ENCODE measurements at places on chromosomes 12 and 14.

DNA sequence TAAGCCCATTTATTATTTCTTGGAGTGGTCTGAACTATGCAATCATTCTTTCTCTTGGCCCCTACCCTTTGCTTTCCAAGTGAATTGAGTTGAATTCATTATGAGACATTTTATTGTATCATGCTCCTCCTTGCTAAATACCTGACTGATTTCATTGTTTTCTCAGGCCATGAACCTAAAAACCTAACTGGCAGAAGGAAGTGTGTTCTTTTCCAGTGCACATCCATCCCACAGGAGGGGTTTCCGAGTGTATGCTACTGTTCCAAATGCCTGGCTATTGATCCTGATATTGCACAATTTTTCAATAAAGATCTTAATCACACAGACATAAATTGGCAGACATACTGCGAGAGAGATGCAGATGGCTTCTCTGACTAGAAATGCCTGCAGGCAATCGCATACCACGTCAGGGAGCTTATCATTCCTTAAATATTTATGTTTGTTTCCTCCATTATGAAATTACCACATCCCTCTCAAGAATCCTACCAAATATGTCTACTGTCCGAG is 162.2 kb upstream of the EGLN3 start:
- DNase-seq = peak; percentile 53

DNA sequence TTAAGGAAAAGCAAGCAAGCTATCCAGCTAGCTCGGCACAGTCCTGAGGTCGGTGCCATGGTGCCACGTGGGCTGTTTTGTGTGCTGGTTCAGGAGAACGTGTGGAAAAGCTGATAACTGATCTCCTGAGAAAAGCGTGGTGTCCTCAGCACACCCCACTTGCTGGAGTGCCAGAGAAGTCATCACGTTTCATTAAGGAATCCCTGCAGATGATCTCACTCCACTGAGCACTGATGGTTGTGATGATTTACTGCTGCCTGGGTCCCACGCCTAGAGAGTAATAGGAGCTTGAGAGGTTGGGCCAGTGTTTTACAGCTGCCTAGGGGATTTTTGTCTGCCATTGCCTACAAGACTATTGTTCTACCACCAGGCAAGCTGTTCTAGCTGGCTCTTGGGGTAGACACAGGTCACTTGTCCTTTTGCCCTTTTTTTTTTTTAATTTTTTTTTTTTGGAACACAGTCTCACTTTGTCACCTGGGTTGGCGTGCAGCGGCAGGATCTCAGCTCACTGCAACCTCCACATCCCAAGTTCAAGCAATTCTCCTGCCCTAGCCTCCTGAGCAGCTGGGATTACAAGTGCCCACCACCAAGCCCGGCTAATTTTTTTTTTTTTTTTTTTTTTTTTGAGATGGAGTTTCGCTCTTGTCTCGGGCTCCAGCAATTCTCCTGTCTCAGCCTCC is 42.3 kb upstream of the EVL start:
- DNase-seq = peak; percentile 77

- DNase-seq = no peak
These were observed 13.6 kb upstream of the OR4Q3 start for GRCh38 chr14:19729763-19730162.

DNA sequence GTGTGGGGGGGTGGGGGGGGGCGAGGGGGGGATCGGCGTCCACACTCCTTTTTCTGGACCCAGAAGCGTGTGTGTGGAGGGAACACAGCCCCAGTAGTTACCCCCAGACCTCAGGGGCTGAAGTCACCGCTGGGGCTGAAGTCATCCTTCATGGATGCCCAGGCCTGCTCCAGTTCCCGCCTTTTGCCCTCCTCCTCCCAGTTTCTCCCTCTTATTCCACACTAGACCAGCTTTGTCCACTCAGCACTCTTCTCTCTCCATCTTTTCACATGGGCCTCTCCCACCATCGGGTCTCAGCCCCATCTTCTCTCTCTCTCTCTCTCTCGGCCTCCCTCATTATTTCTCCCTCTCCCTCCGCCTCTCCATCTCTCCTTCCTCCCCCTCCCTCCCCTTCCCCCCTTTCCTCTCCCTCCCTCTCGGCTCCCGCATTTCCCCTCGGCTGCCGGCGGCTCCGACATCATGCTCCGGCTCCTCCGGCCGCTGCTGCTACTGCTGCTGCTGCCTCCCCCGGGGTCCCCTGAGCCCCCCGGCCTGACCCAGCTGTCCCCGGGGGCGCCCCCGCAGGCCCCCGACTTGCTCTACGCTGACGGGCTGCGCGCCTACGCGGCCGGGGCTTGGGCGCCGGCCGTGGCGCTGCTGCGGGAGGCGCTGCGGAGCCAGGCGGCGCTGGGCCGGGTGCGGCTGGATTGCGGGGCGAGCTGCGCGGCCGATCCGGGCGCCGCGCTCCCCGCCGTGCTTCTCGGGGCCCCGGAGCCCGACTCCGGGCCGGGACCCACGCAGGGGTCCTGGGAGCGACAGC is at the start of gene P3H3:
TSS of gene P3H3 (plus strand) at position 426 of the 799 bp plus-strand sequence. CDS start at position 460, 34 bp downstream.
- peak; percentile 58 for DNase-seq

DNA sequence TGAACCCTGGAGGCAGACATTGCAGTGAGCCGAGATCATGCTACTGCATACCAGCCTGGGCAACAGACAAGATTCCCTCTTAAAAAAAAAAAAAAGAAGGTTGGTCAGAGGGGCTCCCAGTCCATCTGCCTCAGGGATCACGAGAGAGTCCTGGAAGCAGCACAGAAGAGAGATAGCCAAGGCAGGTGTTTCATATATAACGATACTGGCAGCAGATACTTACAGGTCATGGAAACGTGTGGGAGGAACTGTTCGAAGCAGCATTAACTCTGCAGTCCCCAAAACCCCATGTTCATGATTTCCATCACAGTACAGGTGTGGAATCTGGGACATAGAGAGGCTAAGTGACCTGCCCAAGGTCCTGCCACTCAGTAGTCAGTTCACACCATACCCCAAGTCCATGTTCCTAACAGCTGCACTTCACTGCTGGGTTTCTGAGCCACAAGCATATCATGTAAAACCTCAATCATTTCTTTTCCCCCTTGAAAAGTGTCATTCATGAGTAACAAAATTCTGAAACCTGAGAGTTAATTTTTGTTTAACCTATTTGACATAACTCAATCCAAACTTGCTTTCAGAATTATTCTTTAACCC is 16.7 kb downstream of the CDK2AP1 start:
- DNase-seq = no peak

- DNase-seq = no peak
These were observed 39.3 kb downstream of the SRRM4 start for GRCh38 chr12:119020406-119021360.

DNA sequence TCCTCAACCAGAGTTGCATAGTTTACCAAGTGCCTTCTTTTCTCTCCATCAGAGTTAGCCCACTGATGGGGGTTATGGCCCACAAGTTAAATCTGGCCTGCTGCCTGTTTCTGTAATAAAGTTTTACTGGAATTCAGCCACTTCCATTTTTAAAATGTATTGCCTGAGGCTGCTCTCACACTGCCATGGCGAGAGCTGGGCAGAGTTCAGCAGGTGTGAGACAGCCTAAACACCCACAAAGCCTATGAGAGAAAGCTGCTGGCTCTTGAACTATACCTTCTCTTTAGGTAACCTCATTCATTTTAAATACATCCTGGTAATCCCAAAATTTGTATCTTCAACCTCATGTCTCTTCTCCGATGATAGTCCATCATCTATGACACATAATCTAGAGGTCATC is 86.1 kb downstream of the BCL2L14 start:
- DNase-seq = no peak

GRCh38 chr14:103188810-103189480 is 65.7 kb downstream of the TNFAIP2 start:
- DNase-seq = peak; percentile 55

DNA sequence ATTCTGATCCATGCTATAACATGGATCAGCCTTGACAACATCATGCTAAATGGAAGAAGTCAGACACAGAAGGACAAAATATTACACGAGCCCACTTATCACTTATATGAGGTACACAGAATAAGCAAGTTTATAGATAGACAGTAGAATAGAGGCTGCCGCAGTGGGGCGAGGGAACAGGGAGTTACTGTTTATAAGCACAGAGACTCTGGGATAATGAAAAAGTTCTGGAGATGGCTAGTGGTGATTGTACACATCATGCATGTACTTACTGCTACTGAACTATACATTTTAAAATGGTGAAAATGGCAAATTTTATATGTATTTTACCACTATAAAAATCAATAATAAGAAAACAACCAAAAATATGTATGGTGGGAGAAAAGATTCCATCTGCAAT is 95.2 kb upstream of the PSMC1 start:
- DNase-seq = no peak

DNA sequence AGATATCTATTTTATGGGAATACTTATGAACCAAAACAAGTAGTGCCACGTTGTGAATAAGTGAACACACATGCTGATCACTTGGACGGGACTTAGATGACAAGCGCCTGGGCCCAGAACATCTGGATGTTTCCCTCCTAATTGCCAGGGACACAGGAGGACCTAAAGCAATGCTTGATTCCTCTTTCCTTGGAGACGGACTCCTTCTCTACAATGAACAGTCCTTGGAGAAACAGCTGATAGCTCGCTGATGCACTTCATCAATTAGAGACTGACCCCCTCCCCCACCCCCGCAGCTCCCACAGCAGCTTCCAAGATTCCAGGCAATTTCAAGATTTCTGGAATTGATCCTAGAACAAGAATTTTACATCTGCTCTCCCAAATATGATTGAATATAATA is 86.4 kb downstream of the ST8SIA1 start:
- no peak for DNase-seq

GRCh38 chr14:50620341-50620740 is 47.8 kb downstream of the SAV1 start:
- DNase-seq = no peak

DNA sequence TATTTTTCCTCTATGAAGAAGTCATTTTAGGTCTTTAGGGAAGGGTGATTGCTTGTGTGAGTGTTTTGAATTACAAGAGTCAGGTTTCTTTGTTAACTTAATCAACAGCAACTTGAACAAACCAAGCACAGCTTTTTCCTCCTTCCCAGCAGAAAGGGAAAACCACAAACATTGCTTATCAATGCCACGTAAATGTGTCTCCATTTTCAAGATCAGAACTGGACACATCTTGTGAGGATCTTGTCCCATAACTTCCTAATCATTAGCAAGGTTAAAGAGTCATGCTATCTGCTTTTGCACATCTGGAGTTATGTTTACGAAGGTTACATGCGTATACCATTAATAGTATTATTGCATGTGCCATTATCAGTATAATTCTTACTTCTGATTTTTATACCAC is 248.0 kb upstream of the FLRT2 start:
- DNase-seq = no peak

DNA sequence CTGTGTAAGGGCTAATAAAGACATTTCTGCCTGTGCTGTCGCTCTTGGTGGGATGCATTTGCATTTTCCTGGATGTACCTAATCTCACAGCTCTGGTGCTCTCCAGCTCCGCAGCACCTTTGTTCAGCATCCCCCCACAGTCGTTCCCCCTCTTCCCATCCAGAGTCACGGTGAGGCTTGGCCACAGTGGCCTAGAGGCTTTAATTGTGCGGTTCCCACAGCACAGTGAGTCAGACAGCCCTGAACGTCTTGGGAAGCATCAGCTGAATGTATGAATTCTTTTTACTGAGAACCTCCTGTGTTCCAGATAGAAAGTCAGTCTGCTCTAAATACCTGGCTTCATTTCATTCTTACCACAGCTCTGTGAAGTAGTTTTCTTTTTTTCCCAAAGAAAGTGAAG is 28.7 kb downstream of the MLXIP start:
- DNase-seq = peak; percentile 69

DNA sequence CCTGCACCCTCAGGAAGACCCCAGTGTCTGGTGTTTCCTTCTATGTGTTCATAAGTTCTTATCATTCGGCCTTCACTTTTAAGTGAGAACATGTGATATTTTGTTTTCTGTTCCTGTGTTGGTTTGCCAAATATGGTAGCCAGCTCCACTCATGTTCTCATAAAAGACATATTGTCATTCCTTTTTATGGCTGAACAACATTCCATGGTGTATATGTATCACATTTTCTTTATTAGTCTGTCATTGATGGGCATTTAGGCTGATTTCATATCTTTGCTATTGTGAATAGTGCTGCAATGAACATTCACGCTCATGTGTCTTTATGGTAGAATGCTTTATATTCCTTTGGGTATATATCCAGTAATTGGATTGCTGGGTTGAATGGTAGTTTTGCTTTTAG is 645.1 kb downstream of the SLC16A7 start:
- no peak for DNase-seq

DNA sequence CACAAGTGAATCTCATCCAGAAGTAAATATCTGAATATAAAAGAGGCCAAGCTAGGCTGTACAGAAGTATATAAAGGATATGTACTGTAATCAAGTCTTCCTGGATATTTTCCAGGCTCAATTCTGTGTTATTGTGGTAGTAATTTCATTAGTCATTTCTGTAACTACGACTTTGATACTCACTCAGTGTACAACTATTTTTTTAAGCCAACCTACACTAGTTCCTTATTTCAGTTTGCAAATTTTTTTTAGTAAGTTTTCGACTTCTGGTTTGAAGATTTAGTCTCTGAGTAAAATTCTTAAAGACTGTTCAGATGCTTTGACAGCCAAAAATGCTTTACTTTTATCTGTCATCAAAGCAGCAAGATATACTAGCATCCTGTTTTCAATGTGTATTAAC is 130.8 kb downstream of the CAPZA3 start:
- peak; percentile 4 for DNase-seq

DNA sequence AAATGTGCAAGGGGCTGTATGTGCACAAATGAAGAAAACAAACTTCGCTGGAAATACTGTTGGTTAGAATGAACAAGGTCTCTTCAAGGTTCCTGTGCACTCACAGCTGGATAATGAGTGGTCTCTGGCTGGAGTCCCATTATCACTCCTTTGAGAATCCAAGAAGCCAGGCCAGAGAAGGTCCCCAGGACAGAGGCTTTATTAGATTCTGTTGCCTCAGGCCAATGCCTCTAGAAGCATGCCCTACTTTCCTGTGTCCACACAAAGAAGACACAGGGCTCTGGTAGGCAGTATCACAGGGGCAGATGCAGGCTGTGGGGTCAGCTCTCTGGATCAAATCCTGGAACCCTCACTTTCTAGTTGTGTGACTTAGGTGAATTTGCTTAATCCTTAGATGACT is 384.7 kb downstream of the GRIN2B start:
- no peak for DNase-seq

- peak; percentile 50 for DNase-seq
These were observed 225.5 kb downstream of the EPS8 start for GRCh38 chr12:15563663-15564062.

GRCh38 chr12:19130224-19131024 is 891 bp downstream of the PLEKHA5 start:
- peak; percentile 40 for DNase-seq

- DNase-seq = no peak
These were observed 202.8 kb upstream of the DIO2 start for GRCh38 chr14:80414080-80414479.

DNA sequence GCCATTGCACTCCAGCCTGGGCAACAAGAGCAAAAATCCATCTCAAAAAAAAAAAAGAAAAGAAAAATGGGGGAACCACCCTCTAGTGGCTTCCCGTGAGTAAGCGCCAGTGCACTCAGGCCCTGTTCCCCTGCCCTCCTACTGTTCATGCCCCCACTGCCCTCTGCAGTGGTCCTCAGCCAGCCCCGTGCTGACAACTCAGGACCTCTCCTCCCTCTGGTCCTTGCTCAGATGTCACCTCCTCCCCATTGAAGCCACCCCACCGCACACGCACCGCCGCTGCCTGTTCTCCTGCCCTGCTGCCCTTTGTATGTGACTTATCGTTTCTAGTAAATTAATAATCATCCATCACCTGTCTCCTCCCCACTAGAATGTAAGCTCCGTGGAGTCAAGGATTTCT is 58.8 kb upstream of the DYNC1H1 start:
- no peak for DNase-seq

Measured in AG08395 (cell line).